ENCODE measurements at places on chromosomes 2 and 18.

GRCh38 chr2:175003875-175004729, 1.1 kb downstream of the CHN1 start:
- DNase-seq = no peak

GRCh38 chr18:73040247-73040646, 172.5 kb upstream of the NETO1 start:
- DNase-seq = no peak

GRCh38 chr2:32947484-32948143, 861 bp downstream of the LTBP1 start:
- DNase-seq = peak; percentile 19

DNA sequence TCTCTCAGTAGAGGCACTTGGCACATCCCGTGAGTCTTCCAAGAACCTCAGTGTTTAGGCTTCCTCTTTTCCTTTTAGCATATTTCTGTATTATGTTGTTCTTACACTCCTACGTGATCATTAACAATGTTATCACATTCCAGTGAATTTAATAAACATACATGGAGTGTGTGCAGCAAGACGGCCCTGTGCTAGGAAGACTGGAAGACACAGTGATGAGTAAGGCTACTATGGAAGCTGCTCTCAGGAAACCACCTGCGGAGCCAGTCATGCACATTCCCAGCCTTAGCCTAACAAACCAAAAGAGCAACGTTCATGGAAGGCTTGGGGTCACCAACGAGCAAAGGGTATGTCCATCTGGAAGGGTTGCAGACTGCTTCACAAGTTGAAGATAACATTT, 103.4 kb downstream of the ETAA1 start:
- DNase-seq = no peak

- DNase-seq = no peak
Observed at GRCh38 chr18:28657961-28658360, 481.0 kb upstream of the CDH2 start.

DNA sequence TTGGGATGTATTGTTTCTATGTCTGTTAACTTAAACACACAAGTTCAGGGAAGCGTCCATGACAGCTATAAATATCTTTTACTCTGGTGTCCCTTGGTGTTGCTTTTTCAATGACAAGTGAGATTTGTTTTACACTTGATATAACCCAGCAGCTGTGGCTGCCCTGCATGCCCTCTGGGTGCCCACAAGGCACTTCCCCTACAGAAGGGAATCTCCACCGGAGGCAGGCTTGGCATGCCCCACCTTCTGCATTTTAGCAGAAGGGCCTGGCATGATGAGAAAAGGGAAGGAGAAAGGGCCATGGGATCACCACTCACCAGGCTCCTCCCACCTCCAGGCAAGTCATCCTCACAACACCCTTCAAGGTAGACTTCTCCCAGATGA, 68.7 kb downstream of the TMEM247 start:
- DNase-seq = no peak

DNA sequence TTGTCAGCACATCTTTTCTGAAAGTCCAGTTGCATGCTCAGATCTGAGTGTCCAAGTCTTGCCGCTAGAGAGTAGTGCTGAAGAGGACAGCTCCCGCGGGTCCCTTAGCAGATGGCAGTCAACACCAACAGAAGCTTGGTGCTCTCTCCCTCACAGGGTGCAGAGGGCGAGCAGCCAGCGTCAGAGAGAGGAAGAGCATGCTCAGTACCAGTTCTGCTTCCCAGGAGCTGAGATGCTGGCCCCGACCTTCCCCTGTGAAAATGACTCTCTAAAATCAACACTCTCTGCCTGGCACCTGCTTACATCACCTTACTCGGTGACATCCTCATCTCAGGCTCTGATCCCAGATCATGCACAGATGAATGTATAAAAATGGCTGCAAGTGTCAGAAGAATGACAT, 86.0 kb upstream of the TWIST2 start:
- no peak for DNase-seq

GRCh38 chr2:101830146-101830545, 132.6 kb downstream of the MAP4K4 start:
- no peak for DNase-seq

GRCh38 chr2:62672601-62673000, 32.9 kb upstream of the EHBP1 start:
- no peak for DNase-seq

- no peak for DNase-seq
Observed at GRCh38 chr18:54453996-54454395, 96.3 kb downstream of the C18orf54 start.

GRCh38 chr18:36158266-36158867, 28.7 kb downstream of the ELP2 start:
- DNase-seq = no peak

DNA sequence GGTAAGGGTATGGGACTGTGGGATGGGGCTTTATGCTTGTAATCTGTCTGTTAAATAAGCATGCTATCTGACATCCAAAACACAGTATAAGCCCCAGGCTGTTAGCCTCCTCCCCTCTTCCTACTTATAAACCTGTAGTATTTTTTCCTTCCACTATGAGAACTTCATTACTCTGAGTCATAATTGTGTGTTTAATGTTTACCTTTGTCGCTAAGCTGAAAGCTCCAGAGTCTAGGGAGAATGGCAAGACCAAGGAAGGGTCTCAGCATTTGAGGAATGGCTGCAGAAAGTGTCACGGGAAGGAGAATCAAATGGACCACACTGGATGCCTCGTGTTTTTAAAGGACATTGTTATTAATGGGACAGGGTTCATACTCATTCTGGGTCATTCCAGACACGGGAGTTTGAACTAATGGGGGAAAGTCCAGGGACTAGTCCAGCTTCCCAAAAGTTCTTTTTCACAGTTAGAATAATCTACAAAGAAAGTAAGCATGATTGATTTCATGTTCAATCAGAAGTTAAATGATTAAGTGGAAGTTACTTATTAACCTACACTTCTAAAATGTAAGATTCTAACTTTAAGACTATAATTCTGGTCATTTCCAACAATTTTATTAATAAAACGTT, 292.2 kb downstream of the AFF3 start:
- no peak for DNase-seq

DNA sequence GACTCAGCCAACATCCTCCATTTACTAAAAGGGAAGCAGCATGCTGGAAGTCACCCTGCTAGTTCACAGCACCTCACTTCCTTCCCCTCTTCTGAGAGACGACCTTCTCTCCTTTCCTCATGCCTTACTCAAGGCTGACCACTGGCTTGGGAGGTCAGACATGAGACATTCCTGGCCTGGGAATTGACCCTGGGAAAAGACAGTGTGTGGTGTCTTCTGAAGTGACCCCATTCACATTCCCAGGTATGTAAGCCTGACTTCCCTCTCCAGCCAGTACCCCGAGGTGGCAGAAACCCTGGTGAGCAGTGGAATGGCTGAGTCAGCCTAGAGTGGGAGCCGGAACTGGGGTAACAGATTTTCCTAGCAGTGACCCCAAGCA, 92.4 kb downstream of the PLB1 start:
- no peak for DNase-seq

- DNase-seq = no peak
Observed at GRCh38 chr2:143732871-143733270, 603.7 kb downstream of the ARHGAP15 start.

DNA sequence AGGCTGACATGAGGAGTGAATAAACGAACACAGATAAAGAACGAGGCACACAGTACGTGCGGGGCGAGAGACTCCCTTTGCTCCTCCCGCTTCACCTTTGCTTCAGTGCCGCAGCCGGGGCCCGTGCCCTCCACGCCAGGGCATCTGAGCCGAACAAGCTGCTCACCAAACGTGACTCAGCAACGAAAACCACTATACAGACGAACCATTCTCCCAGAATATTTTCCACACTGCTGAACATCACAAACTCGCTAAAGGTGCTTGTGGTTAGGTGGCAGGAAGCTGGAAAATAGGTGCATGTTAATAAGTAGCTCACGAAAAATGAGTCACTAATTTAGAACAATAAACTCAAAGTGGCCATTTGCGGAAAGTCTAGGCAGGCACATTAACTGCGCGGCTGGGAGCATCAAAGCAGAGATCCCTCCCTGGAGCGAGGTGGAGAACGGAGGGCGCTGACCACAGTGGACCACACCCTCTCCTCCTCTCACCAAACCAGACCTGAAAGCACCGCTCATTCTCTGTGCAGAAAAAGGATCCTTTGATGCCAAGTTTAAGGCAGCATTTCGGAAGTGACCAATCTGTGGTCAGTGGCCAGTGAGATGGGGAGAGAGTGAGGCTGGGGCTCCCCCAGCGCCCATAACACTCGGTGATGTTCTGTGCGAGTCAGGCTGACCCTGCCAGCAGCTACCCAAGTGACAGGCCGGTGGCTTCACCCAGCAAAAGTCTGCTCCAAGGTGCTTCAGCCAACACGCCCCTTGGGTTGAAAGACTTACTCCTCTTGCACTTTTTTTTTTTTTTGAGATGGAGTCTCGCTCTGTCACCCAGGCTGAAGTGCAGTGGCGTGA, 153.2 kb downstream of the HDAC4 start:
- peak; percentile 49 for DNase-seq

GRCh38 chr2:101989740-101990460, 1.9 kb upstream of the IL1R2 start:
- DNase-seq = no peak

GRCh38 chr2:70674636-70675430, 93.2 kb downstream of the ADD2 start:
- DNase-seq = no peak

DNA sequence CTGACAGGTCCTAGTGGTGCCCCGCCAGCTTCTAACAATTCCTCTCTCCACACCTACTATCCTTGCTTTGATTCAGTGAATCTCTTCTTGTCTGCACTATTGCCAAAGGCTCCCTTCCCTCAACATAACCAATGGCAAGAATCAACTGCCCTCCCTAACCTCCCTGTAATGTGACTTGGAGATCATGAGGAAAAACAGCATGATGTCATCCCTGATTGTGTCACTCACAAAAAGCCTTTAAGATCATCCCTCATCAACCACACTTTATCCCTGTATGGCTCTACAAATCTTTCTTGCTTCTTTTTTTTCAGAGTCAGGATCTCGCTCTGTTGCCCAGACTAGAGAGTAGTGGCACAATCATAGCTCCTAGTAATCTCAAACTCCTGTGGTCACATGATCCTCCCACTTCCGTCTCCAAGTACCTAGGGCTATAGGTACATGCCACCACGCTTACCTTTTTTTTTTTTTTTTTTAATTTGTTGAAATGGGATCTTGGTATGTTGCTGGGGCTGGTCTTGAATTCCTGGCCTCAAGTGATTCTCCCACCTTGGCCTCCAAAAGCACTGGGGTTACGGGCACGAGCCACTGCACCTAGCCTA, 19.7 kb downstream of the SAP130 start:
- no peak for DNase-seq

DNA sequence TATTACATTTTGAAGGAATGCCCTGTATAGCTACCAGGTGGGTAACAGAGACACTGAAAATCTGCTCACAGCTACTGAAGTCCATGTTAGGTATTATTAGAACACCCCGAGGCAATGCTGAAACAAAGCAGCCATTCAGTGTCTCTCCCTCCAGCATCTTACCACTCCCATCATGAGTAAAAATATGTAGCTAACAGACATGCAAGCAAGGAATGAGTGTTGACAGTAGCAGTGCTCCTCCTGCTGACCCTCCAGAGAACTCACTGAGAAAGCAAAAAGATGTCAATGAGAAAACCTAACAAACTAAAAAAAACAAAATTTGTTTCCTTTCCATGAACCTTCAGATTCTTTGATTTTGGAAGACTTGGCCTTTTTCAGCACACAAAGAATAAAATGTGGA, 393.9 kb downstream of the LRRTM1 start:
- DNase-seq = no peak

DNA sequence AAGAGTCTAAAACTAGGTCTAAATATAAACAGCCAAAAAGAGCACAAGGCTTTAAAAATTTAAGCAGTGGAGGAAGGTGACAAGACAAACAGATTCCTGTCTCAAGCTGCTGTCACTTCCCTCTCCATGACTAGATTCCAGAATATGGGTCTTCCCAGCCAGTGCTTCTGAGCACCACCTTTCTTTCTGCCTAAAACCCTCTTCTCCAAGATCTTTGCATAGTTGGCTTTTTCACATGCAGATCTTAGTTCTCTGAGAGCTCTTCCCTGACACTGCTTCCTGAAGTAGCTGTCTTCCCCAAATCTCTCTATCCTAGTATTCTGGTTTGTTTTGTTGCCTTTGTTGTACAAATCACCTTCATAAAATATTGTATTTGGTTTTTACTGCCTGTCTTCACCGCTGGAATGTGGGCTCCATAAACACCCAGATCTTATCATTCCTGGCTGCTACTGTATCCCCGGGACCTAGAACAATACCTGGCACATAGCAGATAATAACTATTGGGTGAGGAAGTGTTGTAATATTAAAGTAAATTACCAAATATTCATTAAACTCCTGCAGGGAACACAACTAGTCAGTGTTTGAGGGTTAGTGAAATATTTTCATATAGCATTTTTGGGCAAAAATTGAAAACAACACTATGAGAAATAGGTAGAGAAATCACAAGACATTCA, 150.2 kb downstream of the CCDC85A start:
- no peak for DNase-seq

DNA sequence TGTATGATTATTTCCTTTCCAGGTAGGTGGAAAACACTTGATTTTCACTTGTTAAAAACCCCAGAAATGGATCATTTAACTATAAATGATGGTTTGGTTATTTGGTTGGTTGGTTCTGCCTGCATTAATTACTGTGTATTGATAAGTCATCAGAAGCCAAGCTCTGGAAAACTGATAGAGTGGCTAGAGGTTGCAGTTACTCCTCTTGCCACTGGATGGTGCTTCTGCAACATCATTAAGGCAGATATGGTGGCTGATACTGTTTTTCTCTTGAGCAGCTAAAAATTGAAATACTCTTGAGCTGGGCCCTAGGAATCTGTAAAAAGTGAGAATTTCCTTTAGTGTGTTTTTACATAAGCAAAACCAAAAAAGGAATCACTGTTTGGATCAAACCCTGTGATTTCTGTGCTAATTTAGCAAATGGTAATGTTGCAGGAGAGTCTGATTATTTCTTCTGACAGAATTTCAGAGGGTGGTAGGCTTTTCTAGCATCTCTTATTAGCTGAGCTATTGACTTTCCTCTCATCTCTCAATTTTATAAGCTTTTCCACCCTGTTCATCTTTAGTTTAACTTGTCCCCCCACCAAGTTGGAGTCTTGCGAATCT, 54.3 kb downstream of the RAB10 start:
- DNase-seq = peak; percentile 27

DNA sequence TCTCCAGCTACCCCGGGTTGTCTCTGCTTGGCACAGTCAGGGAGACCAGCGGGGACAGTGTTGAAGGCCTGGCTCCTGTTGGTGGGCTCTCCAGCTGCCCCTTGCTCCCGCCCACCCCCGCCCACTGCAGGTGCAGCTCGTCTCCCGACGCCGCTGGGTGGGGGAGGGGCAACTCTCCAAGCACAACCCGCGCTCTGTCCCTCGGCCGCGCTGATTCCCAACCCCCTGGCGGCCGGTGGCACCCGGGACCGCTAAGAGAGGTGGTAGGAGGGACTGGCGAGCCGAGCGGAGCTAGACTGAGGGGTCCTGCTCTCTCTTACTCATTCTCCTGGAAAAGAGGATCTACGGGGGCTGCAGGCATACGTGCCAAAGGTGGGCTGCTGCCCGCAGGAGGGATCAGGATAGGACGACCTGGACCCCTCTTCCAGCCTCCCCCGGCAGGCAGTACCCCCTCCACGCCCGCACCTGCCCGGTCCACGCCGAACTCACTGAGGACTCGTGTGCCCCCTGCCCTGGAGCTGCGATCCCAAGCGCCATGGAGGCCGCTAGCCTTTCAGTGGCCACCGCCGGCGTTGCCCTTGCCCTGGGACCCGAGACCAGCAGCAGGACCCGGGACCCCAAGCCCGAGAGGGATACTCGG, 44.5 kb downstream of the DDX18 start:
- DNase-seq = no peak

Data from CD4-positive, alpha-beta T cell treated with Interleukin-6 for 4 hours (primary cell).